ENCODE measurements at places on chromosomes 2 and 18.

GRCh38 chr2:26008851-26009566 is 24.9 kb upstream of the RAB10 start:
- DNase-seq = no peak

GRCh38 chr2:200778038-200778437 is 33.7 kb upstream of the BZW1 start:
- DNase-seq = no peak

- no peak for DNase-seq
These were observed 17.8 kb upstream of the SMAD7 start for GRCh38 chr18:48968412-48969215.

GRCh38 chr18:79575891-79576685 is 103.5 kb upstream of the CTDP1 start:
- no peak for DNase-seq

GRCh38 chr2:134657650-134658250 is 61.0 kb downstream of the TMEM163 start:
- no peak for DNase-seq

GRCh38 chr2:71006323-71006722 is 11.7 kb upstream of the TEX261 start:
- no peak for DNase-seq

DNA sequence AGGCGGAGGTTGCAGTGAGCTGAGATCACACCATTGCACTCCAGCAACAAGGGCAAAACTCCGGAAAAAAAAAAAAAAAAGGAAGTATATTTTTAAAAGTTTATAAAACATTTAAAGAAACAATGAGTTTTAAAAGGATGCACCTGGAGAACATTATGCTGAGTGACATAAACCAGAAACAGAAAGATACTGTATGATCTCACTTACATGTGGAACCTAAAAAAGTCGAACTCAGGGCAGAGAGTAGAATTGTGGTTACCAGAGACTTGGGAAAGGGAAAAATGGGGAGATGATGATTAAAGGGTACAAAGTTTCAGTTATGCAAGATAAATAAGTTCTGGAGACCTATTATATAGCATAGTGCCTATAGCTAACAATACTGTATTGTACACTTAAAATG is 52.8 kb upstream of the RTN4 start:
- DNase-seq = no peak

- no peak for DNase-seq
These were observed 185.2 kb upstream of the SLC14A2 start for GRCh38 chr18:45430041-45430440.

GRCh38 chr2:111670776-111671175 is 213.2 kb downstream of the ANAPC1 start:
- DNase-seq = no peak

DNA sequence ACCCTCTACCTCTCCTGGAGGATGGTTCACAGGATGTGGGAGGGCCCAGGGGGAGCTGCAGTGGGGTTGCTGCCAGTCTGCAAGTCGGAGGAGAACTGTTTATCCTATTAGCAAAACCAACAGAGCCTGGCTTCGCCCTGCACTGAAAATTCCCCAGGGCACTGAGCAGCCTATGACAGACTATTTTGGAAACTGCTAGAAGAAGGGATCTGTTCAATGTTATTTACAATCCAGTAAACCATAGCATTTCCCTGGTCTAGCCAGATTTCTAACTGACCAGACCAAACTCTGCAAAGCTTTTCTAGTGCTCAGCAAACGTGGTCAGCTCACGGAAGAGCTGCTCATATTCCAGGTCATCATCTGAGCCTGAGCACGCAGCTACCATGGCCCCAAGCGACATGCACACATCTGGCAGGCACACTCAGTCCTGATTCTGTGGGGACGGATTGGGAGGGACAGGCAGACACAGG is 64.8 kb upstream of the PID1 start:
- DNase-seq = no peak

DNA sequence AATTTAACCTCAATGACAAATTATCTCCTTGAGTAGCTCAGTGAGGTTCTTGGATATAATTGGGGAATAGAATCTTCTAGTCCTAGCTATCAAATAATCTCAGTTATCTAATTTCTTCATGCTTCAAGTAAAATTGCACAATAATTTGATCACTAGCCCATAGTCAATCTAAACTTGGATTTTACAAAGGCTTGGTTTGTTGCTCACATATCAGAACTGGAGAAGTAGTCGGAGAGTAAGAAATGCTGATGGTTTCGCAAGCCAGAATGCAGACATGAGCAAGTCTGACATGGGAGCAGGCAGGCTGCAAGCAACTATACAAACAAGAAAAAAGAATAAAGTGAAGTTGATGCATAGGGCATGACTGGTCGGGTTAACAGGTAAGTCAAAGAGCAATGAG is 11.7 kb upstream of the PDE11A start:
- DNase-seq = no peak

DNA sequence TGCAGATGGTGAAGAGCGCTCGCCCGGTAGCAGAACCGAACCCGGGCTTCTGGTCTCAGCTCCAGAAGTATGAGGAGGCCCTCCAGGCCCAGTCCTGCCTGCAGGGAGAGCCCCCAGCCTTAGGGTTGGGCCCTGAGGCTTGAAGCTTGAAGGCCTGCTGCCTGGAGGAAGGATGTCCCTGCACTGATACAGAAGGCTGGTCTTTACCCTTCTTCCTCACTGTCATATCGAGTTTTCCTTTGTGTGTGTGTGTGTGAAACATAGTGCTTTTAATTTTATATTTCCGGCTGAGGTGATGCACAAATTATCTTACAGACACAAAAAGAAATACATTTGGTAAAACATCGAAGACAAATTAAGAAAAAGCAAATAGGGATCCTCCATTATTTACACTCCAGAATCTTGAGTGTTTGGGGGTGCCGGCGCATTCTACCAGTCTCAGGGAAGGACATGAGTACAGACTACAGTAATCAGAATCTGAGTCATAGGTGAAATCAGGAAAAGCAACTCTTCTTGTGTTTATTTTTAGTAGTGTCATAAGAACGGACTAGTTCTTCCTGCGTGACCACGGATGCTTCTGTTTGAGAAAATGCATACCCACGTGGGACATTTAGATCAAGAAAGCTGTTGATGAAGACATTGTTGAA is 1.3 kb downstream of the DUSP28 start:
- no peak for DNase-seq

DNA sequence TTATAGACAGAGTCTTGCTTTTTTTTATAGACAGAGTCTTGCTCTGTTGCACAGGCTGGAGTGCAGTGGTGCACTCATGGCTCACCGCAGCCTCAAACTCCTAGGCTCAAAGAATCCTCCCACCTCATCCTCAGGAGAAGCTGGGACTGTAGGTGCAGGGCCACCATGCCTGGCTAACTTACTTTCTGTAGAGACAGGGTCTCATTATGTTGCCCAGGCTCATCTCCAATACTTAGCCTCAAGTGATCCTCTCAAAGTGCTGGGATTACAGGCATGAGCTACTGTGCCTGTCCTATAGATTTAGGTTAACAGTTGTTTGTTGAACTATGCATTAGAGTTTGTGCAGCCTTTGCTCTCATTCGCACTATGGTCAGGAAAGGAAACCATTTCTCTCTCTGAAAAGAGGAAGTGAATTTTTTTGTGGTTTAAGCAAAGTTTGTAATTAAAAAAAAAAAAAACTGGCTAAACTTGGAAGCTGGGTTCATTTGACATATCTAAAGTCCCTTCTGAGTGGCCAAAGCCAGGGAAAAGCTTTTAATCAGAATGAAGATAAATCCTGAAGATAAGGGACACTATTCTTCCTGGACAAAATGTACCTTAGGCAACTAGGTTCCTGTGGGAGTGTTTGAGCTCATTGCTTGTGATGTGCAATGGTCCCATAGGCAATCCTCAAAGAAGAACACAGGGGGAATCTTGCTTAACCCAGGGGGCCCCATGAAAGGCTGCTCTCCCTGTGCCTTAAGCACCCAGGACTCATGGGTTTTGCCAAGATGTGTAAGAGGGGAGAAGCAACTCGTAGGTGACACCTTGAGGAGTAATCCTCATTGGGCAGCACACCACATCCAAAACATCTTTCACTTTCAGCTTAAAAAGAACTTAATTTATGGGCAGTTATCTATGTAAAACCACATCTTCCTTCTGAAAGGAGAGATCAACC is 201.7 kb downstream of the MREG start:
- no peak for DNase-seq

- no peak for DNase-seq
These were observed 22.4 kb downstream of the MOGAT1 start for GRCh38 chr2:222693837-222694236.

DNA sequence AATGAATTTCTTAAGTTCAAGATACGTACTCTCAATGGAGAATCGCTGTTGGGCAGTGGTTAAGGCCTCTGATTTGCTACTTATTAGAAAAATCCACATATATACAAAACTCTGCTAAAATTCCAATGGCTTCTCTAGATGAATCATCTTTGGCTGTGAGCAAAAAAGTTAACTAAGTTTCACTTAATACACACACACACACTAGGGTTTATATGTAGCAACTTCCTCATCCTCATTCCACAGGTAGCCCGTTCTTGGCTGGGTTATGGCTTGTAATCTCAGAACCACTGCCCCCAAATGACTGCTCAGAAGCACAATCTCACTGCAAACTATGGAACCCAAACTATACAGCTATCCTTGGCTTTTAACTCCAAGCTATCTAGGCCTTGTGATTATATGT is 99.7 kb downstream of the SMAD2 start:
- DNase-seq = no peak

DNA sequence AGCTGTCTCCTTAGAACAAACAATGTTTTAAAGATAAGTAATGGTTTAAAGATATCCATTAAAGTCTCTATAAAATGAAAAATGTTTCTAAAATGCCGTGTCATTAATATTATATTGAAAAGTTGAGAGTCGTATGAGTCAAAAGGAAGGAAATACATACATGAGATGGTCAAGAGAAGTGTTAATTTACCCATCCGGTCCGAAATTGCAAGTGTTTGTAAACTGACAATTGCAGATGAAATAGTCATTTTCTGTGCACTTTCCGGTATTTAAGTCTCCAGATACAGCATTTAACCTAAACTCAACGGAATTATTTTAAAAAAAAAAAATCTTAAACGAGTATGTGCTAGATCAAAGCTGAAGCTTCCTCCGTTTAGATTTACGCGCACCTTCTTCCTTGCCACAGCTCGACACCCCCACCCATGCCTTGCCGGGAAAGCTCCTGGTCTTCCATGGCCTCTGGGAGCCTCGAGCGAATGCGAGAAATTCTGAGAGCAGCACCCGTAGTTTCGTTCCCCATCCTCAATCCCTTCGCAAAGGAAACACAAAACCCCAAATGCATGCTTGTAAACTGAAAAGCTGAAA is 1.8 kb downstream of the DSC3 start:
- no peak for DNase-seq

- DNase-seq = no peak
These were observed 1377.1 kb upstream of the PIK3C3 start for GRCh38 chr18:40577981-40578365.

DNA sequence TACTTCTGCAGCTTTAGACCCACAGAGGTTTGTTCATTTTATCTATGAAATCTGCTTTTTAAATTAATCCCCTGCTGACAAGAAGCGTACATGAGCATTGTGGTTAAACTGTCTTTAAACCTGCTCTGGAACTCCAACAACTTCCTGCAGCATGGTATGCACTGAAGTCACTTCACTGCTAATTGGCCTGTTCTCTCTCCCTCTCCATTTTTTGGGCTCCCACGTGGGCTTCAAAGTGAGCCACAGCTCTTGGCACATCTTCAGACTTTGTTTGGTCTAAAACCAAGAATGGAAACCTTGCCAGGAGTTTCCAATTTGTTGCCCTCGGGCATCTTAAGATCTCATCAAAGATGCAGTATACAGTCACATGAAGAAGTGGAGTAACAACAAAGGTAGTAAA is 311.4 kb downstream of the LRRTM1 start:
- DNase-seq = no peak

DNA sequence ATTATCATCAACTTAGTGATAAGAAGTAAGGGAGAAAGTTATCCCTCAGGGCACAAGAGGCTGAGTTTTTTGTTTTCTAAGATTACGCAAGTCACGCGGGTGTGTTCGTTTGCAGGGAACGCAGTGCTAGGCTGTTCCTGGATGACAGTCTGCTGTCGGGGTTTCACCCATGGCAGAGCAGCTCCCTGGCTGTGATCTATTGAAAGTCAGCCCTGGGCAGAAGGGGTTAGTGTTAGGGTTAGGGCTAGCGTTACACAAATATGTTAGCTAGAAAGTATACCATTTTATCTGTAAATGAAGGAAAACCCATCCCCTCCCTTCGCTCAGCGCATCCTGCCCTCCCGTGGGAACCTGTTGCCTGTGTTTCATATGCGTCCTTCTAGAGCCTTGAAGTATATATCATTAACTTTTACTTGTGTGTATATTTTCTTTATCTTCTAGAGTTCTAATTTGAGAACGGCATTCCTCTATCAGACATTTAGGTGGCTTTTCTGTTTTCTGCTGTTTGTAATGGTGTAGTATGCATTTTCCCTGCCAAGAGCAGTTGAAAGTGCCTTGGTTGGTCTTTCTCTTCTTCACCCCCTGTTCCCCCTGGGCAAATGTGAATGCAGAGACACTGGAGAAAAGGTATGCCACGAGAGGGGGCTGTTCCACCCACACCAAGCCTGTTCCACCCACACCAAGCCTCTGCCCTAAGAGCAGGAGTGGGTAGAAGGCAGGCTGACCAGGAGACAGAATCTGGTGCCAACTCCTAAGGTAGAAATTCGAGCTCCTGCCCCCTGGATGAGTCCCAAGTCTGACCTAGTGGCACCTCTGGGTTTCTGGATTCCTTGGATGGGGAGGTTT is 47.0 kb downstream of the ARMC9 start:
- no peak for DNase-seq

DNA sequence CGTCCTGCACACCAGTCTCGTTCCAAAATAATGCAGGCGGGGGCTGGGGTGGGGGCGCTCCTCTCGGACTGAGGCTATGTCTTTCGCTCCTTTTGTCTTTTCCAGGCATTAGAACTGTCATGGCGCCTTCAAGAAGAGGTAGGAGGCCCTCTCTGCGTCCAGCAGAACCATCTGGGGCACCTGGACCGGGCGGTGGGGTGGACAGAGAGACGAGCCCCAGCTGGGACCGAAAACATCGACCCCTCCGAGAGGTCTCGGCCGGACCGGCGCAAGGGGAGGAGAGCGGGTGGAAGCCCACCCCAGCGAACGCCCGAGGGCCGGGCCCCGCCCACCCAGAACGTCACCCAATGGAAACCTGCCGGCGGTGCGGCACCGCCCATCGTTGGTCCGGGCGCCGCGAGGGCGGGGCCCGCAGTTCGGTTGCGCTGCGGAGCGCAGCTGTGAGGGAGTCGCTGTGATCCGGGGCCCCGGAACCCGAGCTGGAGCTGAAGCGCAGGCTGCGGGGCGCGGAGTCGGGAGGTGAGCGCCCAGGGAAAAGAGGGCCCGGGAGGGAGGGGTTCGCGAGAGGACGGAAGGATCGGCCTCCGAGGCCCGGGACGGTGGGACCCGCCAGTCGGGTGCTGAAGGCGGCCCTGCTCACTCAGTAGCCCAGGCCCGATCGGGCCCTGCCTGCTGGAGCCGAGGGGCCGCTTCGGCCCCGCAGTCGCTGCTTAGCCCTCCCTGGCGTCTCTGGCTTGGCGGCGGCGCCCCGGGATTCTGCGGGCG is at the start of gene NRBP1:
TSS of gene NRBP1 (plus strand) at position 419 of the 765 bp plus-strand sequence. CDS start 4,643 bp downstream, outside the sequence.
- peak; percentile 89 for DNase-seq

Measured in stimulated activated CD8-positive, alpha-beta memory T cell treated with anti-CD3 and anti-CD28 coated beads, Interleukin-15, amount 100 ng/mL, for 48 hours (primary cell).